DND-41 (cell line): ENCODE measurements at places on chromosomes 3 and 15.

GRCh38 chr15:34366271-34367065 lies 528 bp downstream of the LPCAT4 start:
- DNase-seq, result peak; percentile 73
- H3K27me3 ChIP-seq, result no peaks in the 10 kb centered on the region
- peak overlapping the region; percentile 58; the same call in 1 of the 2 replicates for H3K4me3 ChIP-seq
- H3K36me3 ChIP-seq, result peaks cover 22% of the 10 kb centered on the region
- H3K27ac ChIP-seq, result peak overlapping the region; percentile 69

DNA sequence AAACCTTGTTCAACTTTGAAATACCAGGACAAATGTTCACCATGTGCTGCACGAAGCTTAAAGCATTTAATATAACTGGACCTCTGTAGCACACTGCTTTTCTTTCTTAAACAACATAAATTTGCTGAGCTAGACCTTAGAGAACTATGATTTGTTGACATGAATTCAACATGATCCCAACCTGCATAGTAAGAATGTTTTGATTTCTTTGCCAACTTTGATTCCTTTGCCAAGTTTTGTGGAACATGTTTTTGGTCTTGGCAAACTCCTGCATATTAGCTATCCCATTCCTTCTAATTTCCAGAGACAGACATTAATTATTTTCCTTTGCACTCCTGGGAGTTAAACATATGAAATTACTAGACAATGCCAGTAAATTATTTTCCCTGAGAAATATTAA lies 197.2 kb upstream of the RBMS3 start:
- H3K27me3 ChIP-seq, result no peaks in the 10 kb centered on the region
- DNase-seq, result no peak
- H3K36me3 ChIP-seq, result no peaks in the 10 kb centered on the region
- no peaks in the 10 kb centered on the region for H3K4me1 ChIP-seq
- H3K4me3 ChIP-seq, result no peak overlapping the region
- H3K27ac ChIP-seq, result no peak overlapping the region

GRCh38 chr15:88204584-88204983 lies 52.0 kb downstream of the NTRK3 start:
- no peaks in the 10 kb centered on the region for H3K36me3 ChIP-seq
- no peak for DNase-seq
- H3K4me1 ChIP-seq, result no peaks in the 10 kb centered on the region
- H3K27me3 ChIP-seq, result peaks cover 3% of the 10 kb centered on the region
- H3K27ac ChIP-seq, result no peak overlapping the region

DNA sequence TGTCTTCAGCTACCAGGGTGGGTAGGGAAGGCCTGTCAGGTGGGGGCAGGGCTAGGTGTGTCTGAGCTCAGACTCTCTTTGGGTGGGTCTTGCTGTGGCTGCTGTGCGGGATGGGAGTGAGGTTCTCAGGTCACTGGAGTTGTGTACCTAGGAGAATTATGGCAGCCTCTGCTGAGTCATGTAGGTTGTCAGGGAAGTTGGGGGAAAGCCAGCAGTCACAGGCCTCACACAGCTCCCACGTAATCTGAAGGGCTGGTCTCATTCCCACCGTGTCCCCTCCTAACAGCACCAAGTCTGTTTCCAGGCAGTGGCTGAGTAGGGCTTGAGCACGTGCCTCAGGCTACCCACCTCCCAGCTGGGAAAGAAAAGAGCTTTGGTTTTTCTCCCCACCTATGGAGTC lies 67.0 kb downstream of the CHCHD4 start:
- H3K27ac ChIP-seq, result no peak overlapping the region
- no peak overlapping the region for H3K4me3 ChIP-seq
- no peaks in the 10 kb centered on the region for H3K36me3 ChIP-seq
- no peaks in the 10 kb centered on the region for H3K27me3 ChIP-seq
- DNase-seq, result no peak

DNA sequence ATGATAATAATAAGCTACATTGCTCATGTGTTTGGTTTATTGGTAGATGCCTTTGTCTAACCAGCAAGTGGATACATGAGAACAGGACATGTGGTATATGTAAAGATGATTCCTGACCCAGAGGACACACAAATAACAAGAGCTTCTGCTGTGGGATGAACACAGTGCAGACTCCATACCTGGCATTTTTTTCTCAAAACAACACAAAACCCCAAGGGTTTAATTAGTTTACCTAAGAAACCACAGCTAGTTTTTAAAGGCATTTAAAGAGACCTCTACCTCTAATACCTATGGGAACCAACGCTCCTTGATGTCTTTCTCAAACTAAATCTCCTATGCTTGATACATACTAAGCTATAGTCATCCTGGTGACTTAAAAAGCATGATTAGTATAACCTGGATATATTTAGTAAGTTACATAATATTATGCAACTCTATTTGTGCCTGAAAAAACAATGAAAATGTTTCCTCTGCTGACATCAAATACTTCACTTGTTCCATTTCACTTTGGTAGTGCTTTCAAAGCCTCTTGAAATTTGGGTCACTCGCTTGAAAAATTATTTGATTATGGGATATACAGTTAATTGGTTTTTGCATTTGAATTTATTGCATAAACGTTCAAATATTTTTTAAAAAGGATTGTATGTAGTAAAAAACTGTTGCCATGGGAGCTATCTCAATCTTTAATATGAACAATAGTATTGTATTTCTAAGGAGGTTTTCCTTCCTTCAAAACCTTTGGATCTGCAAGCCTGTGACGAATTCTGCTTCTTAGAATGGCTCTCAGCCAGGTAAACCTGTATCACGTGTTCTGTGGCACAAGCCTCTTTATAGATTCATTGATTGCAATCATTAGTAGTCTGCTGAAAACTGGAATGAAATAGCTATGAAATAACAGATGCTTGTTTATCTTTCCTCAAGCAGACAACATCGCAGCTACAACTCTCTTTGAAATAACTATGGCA lies 233.0 kb upstream of the KCNMB2 start:
- H3K27me3 ChIP-seq, result no peaks in the 10 kb centered on the region
- H3K4me3 ChIP-seq, result no peak overlapping the region
- no peaks in the 10 kb centered on the region for H3K4me1 ChIP-seq

DNA sequence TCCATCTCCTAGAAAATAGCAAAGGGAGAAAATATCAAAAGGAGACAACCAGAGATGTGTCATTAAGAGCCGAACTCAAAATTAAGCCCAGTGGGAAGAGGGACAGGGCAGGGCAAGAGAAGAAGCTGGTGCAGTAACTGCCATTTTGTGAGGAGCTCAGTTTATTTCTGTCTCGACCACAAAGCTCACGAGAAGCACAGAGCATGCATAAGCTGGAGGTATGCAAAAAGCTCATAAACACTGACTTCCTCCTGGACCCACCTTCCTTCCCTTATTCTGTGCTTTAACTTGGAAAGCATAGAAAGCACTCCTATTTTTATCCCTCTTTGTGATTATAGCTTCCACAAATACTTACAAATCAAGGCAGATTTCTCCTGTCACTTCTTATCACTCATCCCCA lies 81.3 kb downstream of the DGKG start:
- H3K4me1 ChIP-seq, result no peaks in the 10 kb centered on the region
- peaks cover 9% of the 10 kb centered on the region for H3K27me3 ChIP-seq
- DNase-seq, result no peak
- no peak overlapping the region for H3K4me3 ChIP-seq
- no peaks in the 10 kb centered on the region for H3K36me3 ChIP-seq
- H3K27ac ChIP-seq, result no peak overlapping the region

GRCh38 chr15:90883976-90884718 lies at the start of gene FES:
Gene FES (plus strand): TSS chr15:90884504. CDS start chr15:90885046, 542 bp downstream.
- peaks cover 2% of the 10 kb centered on the region; the same call in 1 of the 2 replicates for H3K4me1 ChIP-seq
- peaks cover 26% of the 10 kb centered on the region for H3K36me3 ChIP-seq
- DNase-seq, result no peak
- no peaks in the 10 kb centered on the region for H3K27me3 ChIP-seq
